Activated naive CD4-positive, alpha-beta T cell treated with anti-CD3 and anti-CD28 coated beads, Interleukin-2, amount 50 U/mL, for 16 hours (primary cell): ENCODE measurements at places on chromosomes 3 and 15.

DNA sequence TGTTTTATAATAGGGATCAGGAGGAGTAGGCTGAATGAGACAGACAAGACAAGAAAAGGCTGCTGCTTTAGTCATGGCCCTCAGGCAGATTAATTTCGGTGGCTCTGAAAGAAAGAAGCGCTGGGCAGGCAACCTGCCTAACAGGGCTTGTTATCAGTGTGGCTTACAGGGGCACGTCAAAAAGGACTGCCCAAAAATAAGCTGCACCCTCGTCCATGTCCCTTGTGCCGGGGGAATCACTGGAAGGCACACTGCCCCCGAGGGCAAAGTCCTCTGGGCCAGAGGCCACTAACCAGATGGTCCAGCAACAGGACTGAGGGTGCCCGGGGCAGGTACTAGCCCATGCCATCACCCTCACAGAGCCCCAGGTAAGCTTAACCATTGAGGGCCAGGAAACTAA lies 188.5 kb downstream of the IGSF11 start:
- no peak for DNase-seq

- DNase-seq: no peak
Observed at GRCh38 chr3:134235577-134236076, 15.0 kb downstream of the RYK start.

GRCh38 chr3:20041197-20041780 lies 1.0 kb downstream of the KAT2B start:
- DNase-seq: peak; percentile 73

- DNase-seq: no peak
Observed at GRCh38 chr3:147945968-147946519, 536.9 kb downstream of the ZIC1 start.

DNA sequence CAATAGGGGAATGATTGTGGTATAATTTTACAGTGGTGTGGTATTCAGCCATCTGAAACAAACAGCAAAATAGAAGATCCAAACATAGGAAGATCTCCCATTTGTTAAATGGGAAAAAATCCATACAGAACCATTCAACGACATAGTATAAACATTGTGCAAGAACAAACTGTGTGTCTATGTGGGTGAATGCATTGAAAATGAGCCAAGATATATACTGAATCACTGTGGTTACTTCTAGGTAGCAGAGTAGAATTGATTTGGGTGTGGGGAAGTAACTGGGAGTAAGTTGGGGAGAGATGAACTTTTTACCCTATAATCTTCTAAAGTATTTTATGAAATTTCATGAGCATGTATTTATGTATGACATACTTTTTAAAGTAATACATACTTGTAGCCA lies 123.1 kb upstream of the UMPS start:
- no peak for DNase-seq

GRCh38 chr3:28544236-28544635 lies 195.6 kb upstream of the AZI2 start:
- DNase-seq: no peak

GRCh38 chr3:46481636-46482035 lies 16.1 kb upstream of the RTP3 start:
- DNase-seq: no peak

GRCh38 chr3:150762662-150763121 lies 277 bp downstream of the SIAH2 start:
- DNase-seq: no peak

- DNase-seq: no peak
Observed at GRCh38 chr15:60208709-60209108, 189.1 kb downstream of the ANXA2 start.

DNA sequence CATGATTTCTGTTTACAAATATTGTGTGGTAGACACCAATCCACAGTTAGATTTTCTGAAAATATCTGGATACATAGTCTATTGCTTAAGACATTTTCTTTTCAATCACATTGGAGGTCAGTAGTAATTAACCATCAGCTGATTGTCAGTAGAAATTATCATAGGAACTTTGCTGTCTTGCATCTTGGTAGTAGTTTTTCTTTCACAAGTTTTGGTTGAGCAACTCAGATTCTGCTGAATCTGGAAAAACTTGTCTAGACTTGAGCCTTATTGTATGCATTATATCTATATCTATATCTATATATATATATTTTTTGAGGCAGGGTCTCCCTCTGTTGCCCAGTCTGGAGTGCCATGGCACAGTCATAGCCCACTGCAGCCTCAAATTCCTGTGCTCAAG lies 4.0 kb downstream of the RAB11A start:
- no peak for DNase-seq

DNA sequence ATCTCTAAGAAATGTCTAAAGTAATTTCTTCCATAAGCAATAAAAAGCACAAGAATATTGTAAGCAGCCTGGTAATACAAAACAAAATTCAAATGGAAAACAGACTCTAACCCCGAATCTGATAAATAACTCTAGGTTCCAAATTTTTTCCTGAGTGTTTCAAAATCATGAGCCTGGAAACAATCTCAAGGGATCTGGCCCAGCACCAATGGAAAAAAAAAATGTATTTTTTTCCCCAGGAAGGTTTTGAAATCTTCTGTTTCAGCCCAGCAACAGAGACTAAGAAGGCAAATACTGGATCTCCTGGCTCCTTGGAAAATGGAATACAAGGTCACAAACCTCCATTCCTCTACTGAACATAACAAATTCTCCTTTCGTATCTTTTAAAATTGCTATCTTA lies 13.0 kb downstream of the TBC1D2B start:
- no peak for DNase-seq

GRCh38 chr3:64913515-64913914 lies 225.7 kb upstream of the ADAMTS9 start:
- no peak for DNase-seq

- no peak for DNase-seq
Observed at GRCh38 chr3:197942956-197943556, 6.9 kb upstream of the RPL35A start.

DNA sequence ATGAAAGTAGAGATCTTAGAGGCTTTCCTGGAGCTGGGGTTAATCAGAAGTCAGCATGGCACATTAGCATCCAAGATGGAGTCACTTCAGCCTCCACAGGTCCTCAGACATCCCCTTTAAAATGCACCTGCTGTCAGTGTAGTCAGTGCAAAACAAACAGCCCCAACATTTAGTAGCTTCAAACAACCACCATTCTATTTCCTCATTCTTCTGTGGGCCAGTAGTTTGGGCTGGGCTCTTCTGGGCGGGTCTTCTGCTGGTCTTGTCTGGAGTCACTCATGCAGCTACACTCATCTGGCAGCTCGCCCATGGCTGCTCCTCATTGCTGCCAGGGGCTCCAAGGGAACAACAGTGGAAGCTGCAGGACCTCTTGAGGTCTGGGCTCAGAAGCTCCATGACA lies 99.9 kb downstream of the TLE3 start:
- no peak for DNase-seq

GRCh38 chr3:158091531-158091930 lies 14.7 kb downstream of the SHOX2 start:
- no peak for DNase-seq

DNA sequence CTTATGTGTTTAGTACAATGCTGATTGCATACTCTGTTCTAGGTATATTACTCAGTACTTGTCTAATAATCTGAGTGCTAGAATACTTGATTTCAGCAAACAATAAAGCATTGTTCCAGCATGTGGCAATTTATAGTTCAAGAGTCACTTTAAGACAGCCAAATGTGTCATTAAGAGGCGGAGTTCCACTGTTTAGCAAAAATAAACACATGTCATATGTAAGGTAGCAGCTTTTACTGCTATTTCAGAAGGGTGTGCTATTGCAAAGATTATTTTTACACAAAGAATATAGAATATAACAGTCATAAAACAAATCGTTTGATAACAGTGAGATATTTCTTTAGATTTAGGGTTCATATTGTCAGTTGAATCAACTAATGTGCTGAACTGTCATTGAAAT lies 358.7 kb downstream of the TUSC7 start:
- DNase-seq: no peak
